ENCODE measurements at places on chromosomes 16 and 17.

DNA sequence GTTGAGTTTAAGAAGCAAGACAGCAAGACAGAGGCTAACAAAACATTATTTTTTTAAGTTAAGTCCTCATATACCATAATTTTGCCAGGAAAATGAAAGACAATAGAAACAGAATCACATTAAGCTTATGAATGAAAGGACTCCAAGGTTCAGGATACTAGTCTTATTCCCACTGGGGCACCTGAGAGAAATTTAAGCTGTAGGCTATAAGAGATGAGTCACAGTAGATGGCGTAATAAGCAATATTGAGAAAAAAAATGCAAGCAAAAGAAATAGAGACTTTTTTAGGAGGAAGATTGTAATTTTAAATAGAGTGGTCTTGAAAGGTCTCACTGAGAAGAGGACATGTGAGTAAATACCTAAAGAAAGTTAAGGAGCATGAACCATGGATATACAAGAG, 57.1 kb upstream of the KIF2B start:
- no peak for DNase-seq

GRCh38 chr16:25729188-25729915, 37.6 kb downstream of the HS3ST4 start:
- no peak for DNase-seq

DNA sequence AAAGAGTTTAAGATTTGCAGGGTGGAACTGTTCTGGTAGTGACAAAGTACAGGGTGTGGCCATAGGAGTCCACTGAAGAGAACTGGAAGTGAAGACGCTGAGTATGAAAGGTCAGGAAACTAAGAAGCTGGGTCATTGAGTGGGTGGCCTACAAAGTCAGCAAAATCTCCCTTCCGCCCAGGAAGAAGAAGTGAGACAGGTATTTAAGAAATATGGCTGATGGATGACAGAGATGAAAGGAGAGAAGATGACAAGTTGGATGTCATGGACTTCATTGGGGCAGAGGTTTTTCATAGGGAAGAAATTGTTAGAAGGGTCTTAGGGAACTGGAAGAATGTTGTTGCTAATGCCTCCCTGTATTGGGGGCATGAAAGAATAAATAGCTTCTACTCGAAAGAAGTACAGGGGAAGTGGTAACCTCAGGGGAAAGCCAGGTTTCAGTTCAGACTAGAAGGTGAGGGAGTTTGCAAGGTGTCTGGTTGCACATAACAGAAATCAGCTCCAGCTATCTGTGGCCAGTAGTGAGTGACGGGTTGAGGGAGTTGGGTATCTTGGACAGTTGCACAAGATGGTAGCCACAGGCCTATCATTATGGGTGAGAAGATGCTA, 33.6 kb upstream of the MED13 start:
- DNase-seq = no peak

- no peak for DNase-seq
Observed at GRCh38 chr16:58148099-58148498, 18.9 kb upstream of the CFAP20 start.

GRCh38 chr16:3745751-3746355, 28.5 kb upstream of the TRAP1 start:
- DNase-seq = no peak

DNA sequence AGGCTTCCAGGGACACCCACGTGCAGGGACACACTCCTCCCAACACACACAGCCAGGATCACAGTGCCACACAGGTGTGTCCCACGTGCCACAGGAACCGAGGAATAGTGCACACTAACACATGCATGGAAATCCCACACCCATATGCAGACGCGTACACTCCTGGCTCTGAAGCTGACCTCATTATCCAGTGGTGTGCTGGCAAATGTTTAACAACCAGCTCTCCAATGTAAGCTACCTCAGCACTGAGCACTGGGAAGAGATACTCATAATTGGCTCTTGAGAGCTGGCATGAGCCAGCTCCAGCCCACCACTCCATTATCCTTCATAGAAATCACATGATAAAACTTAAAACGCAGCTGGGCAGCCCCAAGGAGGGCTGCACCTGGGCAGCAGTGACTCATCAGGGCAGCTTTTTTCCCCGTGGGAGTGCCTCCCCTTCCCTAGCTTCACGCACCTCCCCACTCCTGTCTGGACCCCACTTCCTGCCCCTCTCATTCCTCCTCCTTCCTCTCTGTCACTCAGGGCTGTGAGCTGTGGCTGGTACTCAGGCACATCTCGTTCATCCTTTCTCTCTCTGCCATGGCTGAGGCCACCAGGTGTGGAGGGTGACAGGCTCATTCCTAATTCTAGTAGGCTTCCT, 14.9 kb upstream of the TBX21 start:
- DNase-seq = no peak

- no peak for DNase-seq
Observed at GRCh38 chr16:53413864-53414263, 20.4 kb upstream of the RBL2 start.

DNA sequence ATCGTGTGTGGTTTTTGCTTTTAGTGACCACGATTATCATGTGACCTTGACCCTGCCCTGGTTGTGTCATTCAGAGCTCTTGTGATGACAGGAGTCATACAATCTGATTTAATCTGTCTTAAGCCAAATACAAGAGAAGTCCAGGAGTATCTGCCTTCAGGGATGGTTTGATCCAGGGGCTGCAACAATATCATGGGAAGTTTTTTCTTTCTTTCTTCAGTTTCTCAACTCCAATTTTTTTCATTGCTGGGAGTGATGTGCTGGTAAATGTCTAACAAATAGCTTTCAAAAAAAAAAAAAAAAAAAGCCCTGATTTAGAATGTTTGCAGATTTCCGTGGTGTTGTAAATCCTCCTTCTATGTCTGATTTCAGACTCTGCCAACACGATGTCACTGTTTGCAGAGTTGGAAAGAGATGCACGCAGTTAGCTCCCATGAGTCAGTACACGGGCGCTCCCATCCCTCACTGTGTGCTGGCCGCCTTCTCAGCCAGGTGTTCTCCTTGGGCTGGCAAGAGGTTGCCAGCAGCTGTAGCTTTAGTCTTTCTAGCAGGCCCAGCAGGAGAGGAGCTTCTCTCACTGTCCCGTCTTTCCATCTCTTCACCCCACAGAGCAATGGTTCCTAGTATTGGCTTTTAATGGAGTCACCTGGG, 229.7 kb downstream of the SNX29 start:
- no peak for DNase-seq

GRCh38 chr17:18981642-18982424, 22.7 kb downstream of the FAM83G start:
- DNase-seq = no peak

- DNase-seq = no peak
Observed at GRCh38 chr17:2070241-2071023, 15.5 kb downstream of the HIC1 start.

DNA sequence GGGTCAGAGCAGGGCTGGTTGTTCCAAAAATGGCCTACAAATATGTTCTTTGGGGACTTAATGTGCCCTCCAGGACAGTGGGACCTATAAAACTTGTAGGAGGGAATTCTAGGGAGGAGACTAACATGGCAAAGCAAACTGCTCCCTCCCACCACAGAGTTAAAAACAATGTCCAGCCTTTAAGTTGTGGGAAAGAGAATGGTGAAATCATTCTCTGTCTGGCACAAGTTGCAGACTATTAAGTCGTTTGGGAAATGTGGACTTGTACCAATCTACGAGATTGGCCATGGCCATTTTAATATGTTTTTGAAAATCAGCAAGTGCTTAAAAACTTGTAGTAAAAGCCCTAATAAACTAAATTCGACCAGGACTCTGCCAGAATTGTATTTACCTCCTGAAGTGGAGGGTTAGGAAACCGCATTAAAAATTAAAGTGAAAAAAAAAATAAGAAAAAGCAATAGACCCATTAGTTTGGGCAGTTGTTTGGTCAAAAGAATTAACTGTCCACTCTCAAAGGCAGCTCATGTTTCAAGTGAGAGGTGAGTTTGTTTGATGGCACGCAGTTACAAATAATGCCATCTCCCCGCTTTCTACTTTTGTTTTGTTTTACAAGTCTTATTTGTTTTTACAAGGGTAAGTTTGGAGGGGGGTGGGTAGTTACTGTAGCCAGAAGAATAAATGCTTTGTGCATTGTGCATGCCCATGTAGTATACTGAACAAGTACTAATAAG, 32.4 kb downstream of the ANKFN1 start:
- no peak for DNase-seq

DNA sequence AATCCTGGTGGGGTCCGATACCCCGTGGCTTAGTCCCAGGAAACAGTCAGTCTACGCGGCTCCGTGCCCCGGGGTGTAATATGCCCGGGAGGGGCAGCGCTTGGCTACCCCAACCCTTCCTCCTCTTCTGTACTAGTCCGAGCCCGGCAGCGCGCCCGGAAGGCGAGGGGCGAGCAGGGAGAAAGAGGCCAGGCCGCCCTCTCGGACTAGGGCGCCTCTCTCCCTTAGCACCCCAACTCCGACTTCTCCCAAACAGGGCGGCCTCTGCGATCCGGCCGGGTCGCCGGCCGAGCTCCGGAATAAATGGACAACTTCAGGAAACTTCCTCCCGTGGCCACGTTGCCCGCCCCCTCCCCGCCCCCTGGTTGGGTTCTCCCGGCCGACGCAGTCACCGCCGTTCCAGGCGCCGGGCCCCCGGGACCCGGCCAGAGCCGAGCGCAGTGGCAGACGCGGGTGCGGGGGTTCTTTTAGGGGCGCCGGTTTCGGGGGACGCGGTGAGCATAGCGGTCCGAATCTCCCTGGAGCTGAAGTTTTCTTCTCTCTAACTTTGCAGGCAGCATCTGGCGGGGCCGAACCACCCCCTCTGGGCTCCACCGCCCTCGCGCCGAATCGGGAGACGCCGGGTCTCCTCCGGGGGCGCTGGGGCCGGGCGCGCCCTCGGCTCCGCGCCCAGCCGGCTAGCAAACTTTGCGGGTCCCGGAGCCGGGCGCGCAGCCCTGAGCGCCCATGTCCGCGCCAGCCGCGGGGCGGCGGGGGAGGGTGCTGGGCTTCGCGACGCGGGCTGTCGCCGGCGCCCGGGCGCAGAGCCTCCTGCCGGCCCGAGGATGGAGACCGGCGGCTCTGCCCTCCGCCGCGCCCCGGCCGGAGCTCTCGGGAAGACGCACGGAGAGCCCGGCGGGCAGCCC, at the start of gene SDK2:
TSS of gene SDK2 (minus strand) at position 301 of the 905 bp plus-strand sequence. CDS start 357 bp downstream, outside the sequence.
- DNase-seq = no peak

- DNase-seq = no peak
Observed at GRCh38 chr16:47229053-47230050, 85.6 kb upstream of the NETO2 start.

GRCh38 chr16:75420987-75421819, 12.1 kb downstream of the CFDP1 start:
- DNase-seq = no peak

- no peak for DNase-seq
Observed at GRCh38 chr16:19252904-19253303, 32.6 kb upstream of the CLEC19A start.

DNA sequence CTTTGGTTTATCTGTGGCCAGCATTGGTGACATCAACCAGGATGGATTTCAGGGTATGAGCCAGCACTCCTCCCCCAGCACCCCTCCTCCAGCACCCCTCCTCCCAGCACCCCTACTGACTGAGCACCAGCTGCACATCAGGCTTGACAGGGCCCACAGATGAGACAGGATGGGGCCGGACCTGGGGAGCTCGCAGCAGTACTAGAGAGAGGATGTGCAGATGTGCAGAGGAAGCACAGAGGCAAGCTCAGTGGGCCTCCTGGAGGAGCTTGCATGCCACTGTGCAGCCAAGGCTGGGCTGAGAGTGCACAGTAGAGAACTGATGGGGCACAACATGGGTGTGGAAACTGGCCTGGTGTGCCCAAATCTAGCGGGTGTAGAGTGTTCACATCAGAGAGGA, 16.2 kb downstream of the ITGA3 start:
- no peak for DNase-seq

DNA sequence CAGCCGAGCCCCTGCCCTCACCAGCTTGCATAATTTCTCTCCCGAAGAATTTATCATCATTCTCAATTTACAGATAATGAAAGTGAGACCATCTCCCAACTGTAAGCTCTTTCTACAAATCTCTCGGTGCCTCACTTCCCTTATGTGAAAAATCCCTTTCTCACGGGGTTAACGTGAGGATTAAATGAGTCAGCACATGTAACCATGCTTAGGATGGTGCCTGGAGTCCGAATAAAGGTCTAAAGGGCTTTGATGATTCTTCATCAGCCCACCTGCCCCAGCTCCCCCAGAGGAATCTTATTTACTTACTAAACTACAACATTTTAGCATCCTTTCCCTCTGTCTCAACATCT, 24.8 kb upstream of the PIK3R6 start:
- no peak for DNase-seq

GRCh38 chr16:71230122-71230845, at the start of gene HYDIN:
Gene HYDIN (minus strand): TSS chr16:71230722. CDS start chr16:71186895, 43,827 bp downstream.
- peak; percentile 38 for DNase-seq

DNA sequence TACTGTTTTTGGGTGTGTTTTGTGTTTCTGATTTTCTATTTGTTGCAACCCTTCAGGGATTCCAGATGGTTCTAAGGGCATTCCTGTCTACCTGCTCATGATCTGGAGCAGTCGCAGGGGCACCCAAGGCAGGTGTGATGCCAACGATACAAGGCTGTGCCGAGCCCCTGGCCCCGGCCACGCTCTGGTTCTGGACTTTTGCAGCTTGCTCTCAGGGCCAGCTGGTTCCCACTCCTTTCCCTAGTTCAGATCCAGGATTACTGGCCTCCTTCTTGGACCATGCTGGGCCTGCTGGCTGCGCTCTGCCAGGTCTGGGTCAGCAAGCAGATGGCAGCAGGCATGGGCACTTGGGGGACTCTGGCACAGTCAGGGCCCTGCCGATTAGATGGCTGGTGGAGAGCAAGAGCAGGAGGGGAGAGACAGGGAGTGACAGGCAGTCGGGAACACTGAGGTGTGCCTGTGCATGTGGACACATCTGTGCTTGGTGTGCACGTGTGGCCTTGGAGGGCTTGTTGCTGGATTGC, 15.2 kb upstream of the RAP1GAP2 start:
- no peak for DNase-seq

- DNase-seq = no peak
Observed at GRCh38 chr17:48392857-48393256, 37.2 kb downstream of the SKAP1 start.

DNA sequence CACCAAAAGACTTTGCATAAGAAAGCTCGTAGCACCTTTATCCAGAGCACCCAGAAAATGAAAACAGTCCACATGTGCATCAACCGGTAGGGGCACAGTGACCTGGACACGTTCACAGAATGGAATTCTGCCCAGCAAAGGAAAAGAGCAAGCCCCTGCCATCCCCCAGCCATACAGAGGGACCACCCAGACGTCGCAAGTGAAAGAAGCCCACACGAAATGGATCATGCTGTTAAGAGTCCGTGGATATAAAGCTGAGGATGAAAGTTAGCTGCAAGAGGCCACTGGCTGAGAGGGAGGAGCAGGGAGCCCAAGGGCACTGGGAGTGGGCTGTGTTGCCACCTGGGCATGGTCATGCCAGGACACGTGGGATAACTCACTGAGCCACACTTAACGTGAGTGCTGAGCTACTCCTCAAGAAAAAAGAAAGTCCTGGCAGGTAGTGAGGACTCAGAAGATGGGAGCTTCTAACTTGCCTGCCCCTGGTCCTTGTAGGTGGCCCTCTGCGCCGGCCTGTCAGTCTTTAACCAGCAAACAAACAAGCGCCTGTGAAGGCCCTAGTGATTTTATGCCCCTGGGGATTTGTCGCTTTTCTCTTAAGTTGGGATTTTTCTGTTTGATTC, 190.7 kb downstream of the C16orf95 start:
- DNase-seq = no peak
